ENCODE measurements at places on chromosomes 5 and 9.

DNA sequence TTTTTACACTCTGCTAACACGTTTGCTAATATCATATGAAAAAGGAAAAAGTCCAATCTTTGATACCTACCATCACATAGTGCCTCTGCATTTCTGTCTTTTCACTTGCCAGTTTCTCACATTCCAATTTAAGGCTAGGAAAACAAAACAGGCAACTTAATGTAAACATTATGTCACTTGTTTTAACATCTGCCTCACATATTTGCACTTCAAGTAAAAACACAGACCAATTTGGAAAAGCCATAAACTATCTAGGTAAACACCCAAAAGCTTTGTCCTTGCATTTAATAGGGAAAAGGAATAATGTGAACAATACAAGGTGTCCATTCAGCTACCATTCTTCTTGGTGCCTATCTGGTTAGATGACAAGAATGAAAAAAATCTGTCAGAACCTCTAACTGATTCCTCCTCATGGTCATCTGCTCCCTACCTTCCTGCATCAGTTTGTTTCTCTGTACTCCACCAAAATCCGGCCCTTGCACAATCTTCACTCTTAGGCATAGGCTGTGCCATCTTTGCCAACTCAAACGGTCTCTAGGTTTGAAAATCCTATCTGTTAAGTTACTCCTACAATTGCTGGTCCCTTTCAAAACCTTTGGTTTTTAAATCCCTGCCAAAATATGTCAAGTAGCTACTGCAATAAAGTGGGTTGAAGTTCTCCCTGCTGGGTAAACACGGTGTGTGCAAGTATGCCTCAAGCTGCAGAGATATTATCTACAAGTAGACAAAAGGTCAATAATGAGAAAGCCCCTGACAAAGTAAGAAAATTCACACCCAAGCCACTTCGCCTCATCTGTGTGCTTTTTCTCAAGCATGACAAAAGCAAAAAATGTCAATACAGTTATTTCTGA is 3.4 kb downstream of the TLE1 start:
- no peak for DNase-seq

DNA sequence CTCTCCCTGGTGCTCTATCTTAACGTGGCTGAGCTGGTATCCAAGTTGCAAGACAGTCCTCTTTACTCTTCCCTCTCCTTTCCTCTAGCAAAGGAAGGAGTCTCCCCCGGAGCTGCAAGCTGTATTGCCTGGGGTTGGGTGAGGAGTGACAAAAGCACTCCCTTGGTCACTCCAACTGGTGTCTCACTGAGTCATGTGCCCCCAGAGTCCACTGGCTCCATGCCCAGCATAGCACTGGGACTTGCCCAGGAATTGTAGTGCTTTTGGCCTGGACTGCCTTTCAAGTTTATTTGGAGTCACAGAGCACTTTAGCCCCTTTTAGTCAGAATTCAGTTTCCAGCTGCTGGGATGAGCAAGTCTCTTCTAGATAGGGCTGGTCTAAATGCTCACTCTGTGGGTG is 82.6 kb upstream of the FST start:
- DNase-seq = no peak

GRCh38 chr9:93099551-93100275 is 3.7 kb downstream of the CARD19 start:
- no peak for DNase-seq

DNA sequence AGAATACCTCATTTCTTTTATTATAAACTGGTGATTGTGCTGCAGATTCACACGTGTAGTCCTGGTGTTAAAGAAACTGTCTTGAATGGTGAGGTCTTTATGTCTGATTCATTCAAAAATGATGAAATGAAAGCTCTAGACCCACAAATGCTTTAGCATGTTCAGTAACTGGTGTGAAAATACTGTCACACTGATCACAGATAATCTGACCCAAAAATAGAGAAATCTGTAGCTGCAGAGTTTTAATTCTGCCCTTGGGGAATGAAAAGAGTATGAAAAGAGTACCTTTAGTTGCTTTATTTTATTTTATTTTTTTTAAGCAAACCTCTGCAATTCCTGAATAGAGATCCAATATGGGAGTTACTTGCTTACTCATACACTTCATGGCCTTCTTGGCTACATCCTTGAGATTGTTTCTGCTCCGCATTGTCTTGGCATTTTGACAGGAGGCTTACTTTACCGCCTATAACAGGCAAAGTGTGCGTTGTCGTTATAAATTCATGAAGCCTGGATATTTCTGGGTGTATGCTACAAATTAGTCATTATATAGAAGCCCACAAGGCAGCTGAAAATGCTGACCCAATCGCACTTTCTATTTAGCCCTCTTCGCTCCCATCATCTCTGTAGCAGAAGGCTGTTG is 2.7 kb downstream of the RGMB start:
- no peak for DNase-seq

DNA sequence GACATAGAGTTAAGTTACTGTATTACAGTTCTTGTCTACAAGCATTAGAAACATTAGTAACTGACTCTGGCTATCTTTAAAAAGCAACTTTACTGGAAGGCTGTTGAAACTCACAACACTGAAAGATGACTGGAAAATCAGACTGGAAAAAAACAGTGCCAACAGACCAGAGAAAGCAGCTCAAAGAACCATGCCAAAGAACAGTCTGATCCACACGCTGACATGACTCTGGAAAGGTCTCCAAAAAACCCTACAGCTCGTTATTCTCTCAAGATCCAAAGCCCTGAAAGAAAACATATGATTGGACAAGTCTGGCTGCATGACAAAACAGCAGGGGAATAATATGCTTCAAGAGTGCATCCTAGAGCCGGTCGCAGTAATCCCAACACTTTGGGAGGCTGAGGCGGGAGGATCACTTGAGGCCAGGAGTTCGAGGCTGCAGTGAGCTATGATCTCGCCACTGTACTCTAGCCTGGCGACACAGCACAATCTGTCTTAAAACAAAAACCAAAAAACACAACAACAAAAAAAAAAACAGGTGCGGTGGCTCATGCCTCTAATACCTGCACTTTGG is 5.6 kb downstream of the GOLPH3 start:
- no peak for DNase-seq

- DNase-seq = peak; percentile 18
Observed at GRCh38 chr9:15977438-15977837, 424.6 kb downstream of the CCDC171 start.
